Lower leg skin (tissue), 4 donors: ENCODE measurements at places on chromosomes 6 and 20. TPM values are rescaled to one million over a fixed set of nuclear protein-coding genes. Genes with fewer than 3 reads are reported as not detected.

The GHRH gene
- not detected for total RNA-seq

GRCh38 chr6:24581084-24581669 lies 64.8 kb downstream of the KIAA0319 start:
- DNase-seq: peak; percentile 91

DNA sequence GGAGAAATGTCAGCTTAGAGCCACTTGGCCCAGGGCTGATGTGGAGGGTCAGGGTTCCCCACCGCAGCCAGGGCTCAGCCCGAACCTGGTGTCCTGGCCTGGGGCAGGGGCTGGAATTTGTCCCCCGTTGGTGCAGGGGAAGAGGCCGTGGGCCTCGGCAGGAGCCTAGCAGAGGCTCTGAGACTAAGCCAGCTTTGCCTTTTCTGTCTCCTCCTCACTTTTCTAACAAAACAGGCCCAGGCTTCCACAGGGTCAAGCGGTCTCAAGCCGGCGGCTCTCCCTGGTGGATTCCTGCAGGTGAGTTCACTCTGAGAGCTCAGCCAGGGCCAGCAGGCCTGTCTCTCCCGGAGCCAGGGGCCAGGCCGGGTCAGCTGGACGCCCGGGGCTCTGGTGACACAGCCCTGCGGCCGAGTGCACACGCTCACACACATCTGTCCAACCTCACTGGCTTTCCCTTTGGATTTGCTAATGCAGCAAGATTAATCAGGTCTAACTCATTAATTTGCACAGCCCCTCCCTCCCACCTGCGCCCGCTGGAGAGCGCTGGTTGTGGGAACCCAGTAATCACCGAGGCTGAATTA lies 2.9 kb upstream of the CHRNA4 start:
- DNase-seq: no peak

The ADTRP gene
- total RNA-seq: 30.1 TPM

The UNC93A gene
- total RNA-seq: 45.1 TPM

DNA sequence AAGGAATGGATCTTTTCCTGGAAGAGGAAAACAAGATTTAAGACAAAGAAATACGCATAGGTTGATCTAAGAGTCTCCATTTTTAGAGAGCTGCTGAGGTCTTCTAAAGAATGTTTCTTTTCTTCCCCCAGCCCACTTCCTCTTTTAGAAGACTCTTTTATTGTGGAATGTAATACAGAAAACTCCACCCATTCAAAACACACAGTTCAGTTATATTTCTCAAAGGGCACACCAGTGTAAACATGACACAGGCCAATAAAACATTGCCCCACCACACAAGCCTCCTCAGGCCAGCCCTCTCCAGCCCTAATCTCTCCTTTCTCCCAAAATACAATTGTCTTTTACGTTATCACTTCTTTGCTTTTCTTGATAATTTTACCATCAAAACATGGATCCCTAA lies 42.8 kb downstream of the SLC35B3 start:
- no peak for DNase-seq

- DNase-seq: no peak
These were observed 263.0 kb downstream of the SMOC2 start for GRCh38 chr6:168703990-168704389.

DNA sequence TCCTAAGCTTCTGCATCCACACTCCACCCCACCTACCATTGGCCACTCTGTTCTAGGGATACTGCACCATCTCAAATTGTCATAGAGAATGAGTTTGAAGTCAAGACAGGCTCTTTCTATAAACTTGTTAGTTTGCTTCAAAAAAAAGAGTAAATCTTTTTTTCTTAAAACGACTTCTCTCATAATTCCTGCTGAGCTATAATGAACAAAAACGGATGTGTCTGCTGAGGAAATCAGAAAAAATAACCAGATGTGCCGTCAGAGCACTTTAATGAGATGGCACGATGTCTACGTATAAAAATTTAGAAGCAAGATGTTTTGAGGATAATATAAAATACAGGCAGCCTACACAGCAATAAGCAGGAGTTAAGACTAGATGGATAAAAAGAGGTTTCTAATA lies 24.0 kb upstream of the DDO start:
- no peak for DNase-seq

The BTNL2 gene
- total RNA-seq: not detected

GRCh38 chr6:25896252-25896651 lies 22.2 kb upstream of the SLC17A3 start:
- no peak for DNase-seq

GRCh38 chr6:6599468-6599873 lies 11.0 kb downstream of the LY86 start:
- DNase-seq: no peak

DNA sequence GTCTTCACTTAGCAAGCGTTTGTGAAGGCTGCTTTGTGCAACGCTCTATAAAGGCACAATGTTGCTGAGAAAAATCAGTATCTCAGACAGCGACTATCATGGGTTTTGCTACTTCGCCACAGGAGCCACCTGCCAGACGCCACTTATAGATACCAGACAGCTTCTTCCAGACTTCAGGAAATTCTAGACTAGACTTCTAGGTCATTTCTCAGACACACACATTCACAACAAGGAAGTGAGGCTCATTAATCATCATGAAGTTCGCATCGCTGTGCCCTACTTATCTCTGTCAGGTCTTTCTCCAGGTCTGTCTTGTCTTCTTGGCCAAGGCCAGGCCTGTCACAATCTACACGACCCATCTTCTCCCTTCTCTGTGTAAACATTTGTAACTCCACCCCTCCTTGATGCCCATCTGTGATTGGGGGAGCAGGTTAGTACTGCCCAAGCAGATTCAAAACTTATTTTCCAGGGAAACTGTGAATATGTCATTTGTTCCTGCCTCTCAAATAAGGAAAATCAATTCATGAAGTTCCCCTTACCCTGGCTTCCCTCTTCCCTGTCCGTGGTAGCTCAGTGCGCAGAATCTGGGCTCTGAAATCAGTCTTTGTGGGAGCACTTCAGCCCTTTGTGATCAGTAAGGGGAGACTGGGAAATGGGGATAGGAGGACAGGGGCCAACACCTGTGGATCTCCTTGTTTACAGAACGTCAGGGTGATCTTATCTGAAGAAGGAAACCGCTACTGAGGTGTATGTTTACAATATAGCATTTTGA lies 115.5 kb downstream of the TNFAIP3 start:
- no peak for DNase-seq

The NCOA5 gene
- total RNA-seq: 43.3 TPM

The PERP gene
- total RNA-seq: 1,452 TPM

GRCh38 chr6:99746261-99746895 lies 139.7 kb downstream of the PRDM13 start:
- DNase-seq: no peak

DNA sequence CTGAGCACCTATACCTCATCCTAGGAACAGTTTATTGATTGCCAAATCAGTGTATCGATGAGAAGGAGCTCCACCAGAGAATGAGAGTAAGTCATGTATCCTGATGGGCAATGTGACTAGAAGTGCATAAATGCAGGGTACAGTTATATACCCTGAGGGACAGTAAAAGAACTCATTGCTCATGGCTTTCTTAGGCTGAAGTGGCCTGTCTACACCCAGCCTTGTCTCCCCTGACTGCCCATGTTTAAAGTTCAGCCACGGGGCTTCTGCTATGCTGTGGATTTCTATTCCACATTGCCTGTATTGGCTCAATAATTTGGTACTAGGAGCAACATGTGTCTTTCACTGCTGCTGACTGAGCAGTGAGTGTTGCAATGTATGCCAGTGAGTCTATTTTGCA lies 400.4 kb upstream of the IMPG1 start:
- DNase-seq: no peak

DNA sequence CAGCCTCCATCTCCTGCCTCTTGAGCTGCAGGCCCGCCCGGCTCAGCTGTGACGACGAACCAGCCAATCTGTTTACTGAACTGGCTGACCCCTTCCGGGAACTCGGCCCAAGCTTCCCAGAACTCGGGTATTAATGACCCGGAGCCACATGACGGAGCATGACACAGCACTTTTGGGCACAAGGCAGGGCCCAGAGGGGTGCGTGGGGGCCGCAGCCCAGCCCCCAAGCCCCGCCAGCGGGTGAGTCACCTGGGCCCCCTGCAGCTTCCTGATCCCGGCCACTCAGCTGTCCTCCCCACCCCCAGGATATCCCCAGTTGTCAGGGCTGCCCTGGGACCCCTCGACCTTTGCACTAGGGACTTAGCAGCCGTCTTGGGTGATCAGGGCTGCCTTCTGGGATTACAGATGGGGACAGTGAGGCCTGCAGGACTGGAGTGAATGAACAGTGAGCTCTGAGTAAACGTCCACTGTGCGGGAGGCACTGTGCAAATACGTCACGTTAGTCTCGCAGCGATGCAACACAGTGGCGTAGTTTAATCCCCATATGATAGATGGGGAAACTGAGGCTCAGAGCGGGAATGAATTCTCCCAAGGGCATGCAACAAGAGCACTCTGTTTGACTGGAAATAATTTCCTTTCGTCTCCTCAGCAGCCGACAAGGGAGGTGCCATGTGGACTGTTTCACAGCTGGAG lies 102.1 kb downstream of the CEBPB start:
- peak; percentile 98 for DNase-seq

The ACSS2 gene
- total RNA-seq: 79.1 TPM

DNA sequence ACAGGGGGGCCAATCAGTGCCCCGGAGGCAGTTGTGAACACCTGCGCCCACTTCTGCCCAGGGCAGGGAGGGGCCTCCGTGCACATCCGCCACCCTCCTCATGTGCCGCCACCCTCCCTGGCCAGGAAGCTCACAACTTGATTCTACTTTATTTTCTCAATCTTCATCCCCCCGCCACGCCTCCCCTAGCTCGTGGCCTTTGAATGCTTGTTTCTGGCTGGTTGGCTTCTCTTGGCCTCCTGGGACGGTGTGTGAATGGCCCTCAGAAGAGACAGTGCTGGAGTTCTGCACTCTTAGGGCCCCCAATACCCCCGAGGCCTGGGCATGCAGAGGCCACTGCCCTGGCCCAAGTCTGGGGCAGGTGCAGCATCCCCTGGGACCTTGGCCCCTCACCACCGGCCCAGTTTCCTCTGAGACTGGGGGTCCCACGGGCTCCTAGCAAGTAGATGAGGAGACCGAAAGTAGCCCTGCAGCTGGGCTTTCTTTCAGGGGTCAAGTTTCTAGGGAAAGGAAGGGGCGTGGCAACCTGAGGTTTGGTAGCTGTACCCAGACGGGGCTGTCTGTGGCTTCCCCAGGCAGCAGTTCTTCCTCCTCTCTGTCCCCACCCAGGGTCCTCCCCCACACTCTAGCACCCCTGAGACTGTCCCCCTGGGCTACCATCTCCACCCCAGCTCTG lies 1.3 kb downstream of the RGS19 start:
- DNase-seq: no peak

DNA sequence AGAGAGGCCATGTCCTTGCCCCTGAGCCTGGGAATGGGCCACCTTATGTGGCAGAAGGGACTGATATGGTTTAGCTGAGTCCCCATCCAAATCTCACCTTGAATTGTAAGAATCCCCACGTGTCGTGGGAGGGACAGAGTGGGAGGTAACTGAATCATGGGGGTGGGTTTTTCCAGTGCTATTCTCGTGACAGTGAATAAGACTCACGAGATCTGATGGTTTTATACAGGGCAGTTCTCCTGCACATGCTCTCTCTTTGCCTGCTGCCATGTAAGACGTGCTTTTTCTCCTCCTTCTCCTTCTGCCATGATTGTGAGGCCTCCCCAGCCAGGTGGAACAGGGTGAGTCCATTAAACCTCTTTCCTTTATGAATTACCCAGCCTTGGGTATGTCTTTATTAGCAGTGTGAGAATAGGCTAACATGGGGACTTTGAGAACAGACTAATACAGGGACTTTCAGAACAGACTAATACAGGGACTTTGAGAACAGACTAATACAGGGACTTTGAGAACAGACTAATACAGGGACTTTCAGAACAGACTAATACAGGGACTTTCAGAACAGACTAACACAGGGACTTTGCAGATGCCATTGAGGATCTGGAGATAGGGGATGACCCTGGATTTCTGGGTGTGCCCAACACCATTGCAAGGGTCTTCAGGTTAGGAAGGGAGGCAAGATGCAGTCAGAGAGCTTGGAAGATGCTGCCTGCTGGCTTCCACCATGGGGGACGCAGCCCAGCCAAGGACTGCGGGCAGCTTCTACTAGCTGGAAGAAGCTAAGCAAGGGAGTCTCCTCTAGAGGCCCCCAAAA lies 86.9 kb downstream of the RAMACL start:
- DNase-seq: no peak

DNA sequence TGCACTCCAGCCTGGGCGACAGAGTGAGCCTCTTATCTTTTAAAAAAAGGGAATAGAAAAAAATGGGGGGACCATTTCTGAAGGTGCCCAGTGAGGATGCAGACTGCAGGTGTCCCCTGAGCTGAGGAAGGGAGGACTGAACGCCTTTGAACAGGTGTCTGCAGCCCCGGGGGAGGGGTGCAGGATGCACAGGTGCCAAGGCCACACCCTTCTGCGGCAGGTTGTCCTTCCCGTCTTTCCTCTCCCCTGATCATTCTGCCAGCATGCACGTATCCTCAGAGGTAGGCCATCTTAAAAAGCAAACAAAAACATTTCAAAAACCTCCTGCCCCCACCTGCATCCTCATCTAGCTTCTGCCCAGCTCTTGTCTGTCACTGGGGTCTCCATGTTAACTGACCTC lies 101.3 kb downstream of the MTHFD1L start:
- no peak for DNase-seq

DNA sequence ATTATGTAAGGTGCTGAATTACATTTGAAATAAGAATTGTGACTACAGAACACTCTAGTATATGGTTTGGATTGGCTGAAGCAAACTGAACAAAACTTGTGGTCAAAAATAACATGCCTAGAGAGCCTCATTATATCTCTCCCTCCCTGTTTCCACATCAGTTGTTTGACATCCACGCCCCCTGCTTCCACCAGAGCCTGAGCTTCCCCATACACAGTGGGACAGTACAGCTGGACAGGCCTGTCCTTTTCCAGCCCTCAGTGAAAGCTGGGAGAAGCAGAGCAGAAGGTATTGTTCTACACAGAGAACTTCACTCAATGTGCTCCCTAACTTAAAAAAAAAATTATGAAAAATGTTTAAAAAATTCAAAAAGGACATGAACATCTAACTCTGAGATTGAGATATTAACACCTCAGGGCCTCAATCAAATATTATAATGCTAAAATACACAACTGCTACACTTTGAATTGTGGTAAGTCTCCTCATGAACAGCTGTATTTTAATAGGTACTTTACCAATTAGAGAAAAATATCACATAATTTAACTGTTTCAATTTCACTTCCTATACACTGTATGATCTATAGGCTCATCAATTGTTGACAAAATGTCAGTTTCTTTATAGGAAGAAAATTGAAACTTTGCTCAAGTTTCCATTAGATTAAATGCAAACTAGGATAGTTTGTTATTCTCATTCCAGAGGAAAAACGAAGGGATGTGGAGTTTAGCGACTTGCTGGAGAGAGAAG lies 44.9 kb upstream of the SCML4 start:
- DNase-seq: no peak

- peak; percentile 64 for DNase-seq
These were observed 37.0 kb downstream of the SHLD1 start for GRCh38 chr20:5786930-5787795.
